Muscle of arm (tissue), 14 donors: ENCODE measurements at places on chromosomes 7 and 10.
A peak's percentile ranks its signal among the peaks of the same experiment; 100 is the strongest.

- no peak for DNase-seq
Observed at GRCh38 chr7:29569648-29570047, 6.0 kb downstream of the PRR15 start.

DNA sequence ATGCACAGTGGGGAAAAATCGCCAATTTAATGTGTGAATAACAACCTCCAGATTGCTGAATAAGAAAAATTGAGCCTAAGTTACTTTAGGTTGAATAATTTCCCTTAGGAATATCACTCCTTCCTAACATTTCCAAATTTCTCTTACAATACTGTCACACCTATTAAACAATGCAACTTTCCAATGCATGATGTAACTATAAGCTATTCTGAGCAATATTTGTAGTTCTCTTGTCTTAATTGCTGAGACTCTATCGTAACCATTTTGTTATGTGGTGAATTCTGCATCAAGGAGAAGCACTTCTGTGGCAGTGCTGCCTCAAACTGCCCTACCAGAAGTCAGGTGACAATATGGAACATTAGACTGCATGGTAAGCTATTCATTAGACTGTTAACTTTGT lies 386.7 kb upstream of the LRRN3 start:
- peak; percentile 4 for DNase-seq

GRCh38 chr7:2737771-2738540 lies 50.0 kb downstream of the AMZ1 start:
- DNase-seq = no peak

DNA sequence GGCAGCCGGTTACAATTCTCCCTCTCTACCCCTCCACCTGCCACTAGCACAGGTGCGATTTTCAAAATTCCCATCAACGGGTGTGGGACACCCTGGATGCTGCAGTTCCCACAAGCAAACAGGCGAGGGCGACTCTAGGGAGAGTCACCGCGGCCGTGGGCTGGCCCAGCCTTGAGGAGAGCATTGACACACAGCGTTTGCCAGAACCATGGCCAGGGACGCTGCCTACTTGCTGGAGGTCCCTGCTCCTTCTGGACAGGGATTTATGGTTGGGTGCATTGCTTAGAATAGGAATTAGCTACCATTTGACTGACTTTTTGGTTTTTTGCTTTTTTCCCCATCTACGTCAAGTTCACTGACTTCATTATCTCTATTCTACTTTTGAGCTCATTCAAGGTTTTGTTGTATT lies 19.0 kb upstream of the CLDN4 start:
- no peak for DNase-seq

DNA sequence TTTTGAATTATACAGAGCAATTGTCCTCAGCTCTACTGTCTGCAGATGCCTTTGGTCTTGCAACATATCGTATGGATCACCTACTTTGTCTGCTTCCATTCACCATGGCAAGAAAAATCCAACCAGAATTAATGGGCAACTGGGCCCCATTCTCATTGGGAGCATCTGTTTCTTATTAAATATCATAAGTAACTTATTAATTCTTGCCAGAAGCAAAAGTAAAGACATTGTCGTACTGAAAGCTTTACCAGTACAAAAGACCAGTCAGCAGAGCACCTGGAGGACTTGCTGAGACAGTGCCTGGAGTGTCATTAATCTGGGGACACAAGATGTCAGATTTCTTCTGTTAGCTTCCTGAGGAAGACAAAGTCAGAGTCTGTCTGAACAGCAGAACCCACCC lies 404.5 kb downstream of the INHBA start:
- no peak for DNase-seq

DNA sequence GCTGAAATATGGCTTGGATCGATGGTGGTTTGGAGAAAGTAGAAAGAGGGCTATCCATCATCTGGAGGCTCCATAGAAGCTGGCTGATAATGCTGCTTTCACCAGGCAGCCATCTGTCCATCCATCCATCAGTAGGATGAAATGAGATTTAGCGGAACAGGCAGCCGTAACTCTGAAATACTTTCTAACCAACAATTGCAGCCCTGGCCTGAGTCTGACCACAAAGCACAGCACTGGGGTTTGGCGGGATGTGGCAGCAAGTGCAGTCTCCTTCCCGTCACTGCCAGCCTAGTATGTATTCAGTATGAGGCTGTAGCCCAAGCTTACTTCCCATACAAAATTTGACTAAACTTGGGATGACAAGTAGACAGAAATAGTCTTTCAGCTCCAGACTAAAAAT lies 38.0 kb downstream of the R3HCC1L start:
- no peak for DNase-seq

DNA sequence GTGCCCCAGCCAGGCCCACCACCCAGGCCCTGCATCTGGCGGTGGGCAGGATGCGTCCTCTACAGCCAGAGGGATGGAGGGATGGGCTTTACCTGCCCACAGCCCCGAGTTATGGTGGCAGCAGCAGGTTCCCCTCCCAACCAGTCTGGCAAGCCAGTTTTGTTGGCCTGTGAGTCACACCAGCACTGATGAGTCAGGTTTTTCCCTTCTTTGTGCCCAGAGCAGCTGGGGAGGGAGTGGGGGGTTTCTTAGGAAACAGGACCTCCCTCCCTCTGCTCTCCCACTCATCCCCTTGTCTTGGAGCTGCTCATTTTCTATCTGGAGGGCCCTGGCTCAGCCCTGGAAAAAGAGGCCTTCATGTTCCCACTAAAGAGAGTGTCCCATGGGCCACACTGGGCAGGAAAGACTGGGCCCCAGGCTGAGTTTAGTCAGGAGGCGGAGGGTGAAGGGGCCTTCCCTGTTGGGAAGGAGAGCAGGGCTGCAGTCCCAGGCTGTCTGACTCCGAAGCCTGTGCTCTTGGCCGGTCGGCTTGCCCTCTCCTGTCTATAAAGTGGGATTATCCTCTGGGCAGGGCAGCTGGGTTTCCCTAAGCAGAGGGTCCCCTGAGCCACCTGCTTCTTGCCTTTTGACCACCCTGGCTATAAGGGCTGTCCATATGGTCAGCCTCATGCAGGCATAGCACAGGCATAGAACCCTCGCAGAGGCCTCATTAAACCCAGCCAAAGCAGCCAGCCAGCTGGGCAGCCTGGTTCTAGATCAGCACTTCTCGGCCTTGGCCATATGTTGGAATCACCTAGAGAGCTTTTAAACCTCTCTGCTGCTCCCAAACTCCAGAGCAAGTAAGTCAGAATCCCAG lies 30.2 kb upstream of the ANKRD2 start:
- peak; percentile 91 for DNase-seq

- DNase-seq = no peak
Observed at GRCh38 chr10:48536916-48537890, 67.7 kb downstream of the ARHGAP22 start.

DNA sequence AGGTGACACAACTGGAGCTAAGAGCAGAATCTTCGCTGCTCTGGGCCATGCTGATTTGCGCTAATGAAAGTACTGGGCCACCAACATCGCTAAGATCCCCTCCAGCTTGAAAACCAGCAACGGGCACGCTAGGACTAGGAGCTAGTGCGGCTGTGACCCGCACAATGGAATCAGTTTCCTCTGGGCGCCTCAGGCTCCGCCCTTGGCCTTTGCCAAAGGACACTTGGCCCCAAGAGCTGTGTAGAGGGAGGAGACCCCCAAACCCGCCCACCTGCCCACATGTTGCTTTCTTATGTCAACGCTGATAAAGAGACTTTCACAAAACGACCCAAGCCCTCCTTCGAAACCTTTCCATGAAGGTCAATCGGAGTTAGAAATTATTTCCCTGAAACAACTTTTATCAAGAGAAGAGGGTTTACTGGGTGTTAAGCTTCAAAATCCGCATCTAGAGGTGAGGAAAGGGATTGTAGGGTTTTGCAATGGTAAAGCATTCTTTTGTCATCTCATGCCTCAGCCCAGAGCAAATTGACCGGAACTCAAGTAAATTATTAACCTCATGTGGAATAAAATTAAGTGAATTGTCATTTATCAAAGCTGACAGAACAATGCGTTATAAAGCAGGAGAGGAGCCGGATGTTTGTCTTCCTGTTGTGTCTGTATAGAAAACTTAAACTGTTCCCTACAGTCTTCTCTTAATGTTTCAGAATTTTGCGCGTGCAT lies 9.4 kb downstream of the ABCB5 start:
- DNase-seq = no peak

- DNase-seq = no peak
Observed at GRCh38 chr7:142188846-142189245, 69.0 kb downstream of the PRSS58 start.

DNA sequence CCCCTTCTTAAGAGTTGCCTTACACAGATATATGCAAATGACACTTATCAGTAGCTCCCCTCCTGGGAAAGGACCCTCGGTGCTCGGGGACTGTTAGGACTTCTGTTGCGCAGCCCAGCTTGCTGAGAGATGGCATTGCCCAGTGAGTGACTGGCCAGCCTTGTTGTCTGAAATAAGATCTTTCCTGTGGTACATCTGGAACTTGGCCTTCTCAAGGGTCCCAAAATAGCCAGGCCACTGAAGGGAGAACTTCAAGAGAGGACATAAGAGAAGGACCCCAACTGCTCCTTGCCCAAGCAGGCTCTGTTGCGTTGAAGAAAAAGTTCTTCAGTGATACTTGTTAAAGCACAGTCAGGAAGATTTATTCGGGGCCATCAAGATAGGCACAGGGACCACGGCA lies 17.3 kb downstream of the BAG3 start:
- DNase-seq = no peak

GRCh38 chr10:123995082-123995460 lies 98.3 kb downstream of the CHST15 start:
- no peak for DNase-seq

- no peak for DNase-seq
Observed at GRCh38 chr10:75894761-75895160, 463.3 kb downstream of the LRMDA start.

DNA sequence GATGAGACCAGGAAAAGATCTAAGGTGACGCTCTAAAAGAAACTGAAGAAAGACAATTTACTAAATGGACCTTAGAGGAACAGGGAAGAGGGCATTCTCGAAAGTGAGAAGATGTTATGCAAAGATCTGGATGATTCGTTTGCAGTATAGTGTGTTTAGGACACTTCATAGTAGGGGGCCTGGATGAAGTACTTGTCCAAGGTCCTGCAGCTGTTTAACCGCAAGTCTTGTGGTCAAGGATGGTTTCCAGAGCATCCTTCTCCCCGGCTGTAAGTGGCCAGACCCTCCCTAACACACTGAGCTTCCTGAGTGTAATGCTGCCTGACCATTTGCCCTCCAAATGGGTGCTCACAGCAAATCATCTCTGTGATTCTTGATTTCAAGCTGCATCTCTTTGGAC lies 101.6 kb downstream of the XPNPEP1 start:
- DNase-seq = no peak

DNA sequence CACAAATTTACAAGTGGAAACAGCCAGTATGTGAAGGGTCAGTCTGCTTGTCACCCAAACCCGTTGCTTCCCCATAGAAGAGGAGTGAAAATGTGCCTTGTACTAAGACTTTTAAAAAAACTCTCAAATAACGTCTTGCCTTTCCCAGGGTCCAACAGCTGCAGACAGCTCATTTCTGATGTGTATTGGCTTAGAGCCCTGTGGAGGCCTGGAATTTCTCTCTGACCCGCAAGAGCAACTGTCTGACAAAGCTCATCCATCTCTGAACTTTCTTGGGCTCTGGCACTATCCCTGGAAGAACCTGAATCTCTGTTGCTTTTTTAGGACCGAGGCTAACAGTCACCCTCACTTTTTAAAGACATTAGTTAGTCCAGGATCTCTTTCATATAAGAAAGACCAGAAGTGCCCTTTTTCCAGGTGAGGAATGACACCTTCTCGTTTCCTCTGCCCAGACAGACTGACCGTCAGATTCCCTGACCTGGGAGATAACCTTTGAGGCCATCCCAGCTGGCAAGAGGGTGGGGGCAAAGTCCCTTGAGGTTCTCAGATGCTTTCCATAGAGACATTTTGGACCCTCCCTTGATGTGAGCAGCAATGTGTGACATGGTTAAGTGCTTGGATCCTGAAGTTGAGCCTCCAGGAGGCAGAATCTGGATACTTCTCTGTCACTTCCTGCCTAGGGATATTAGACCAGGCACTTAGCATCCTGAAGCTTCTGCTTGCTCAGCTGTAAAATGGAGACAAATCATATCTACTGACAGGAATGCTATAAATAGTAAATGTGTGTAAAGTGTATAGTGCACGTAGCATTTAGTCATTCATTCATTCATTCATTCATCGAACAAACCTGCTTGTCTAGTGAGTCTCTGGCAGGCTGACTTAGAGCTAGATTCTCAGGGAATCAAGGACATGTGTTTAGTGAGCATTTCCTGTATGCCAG lies 4.5 kb upstream of the NODAL start:
- DNase-seq = peak; percentile 64

DNA sequence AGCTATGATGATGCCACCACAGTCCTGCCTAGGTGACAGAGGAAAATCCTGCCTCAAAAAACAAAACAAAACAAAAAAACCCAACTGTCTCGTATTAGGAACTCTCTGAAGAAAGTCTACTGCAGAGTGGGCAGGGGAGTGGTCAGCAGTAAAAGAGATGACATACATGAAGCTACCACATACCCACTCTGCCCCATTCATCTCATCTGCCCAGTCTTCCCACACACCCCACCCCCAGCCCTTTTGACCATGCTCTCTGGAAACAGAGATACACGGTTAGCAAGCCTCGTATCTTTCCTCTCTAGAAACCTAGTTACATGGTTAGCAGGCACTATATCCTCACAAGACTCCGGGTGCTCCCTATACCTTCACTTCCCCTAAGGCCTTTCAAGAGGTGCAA lies 8.3 kb downstream of the SLC37A3 start:
- no peak for DNase-seq
